Fibroblast of lung (primary cell): ENCODE measurements at places on chromosomes 4 and X. TPM values are rescaled to one million over a fixed set of nuclear protein-coding genes. Genes with fewer than 3 reads are reported as not detected.

Gene CWH43
- not detected in 2 replicates for total RNA-seq

GRCh38 chr4:142416711-142417275, 429.3 kb downstream of the INPP4B start:
- peak; percentile 72 for DNase-seq

DNA sequence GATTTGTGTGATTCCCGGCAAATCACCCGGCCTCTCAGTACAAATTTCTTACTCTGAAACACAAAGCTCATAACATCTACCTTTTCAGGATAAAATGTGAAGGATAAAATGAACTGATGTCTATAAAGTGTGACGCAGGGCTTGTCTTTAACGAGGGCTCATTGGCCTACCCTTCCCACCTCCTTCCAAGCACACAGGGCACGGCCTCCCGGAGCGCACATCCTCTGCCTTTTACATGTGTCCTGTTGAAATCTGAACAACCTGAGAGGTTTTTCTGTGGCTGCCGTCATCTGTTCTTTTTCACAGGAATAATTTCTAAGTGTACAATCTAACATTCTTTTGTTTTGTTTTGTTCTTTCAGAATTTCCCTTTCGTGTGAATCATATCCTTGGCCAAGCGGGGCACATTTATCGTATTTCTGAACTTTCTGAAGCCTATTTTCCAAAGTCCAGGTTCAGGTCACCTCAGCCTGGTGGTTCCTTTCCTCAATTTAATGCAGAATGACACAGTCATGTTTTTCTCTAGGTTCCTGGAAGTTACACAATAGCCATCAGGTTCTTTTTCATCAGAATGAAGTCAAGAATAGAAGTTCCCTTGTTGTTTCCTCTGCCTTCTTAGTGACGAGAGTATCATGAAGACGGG, 53.1 kb upstream of the SPRY1 start:
- DNase-seq, result no peak

DNA sequence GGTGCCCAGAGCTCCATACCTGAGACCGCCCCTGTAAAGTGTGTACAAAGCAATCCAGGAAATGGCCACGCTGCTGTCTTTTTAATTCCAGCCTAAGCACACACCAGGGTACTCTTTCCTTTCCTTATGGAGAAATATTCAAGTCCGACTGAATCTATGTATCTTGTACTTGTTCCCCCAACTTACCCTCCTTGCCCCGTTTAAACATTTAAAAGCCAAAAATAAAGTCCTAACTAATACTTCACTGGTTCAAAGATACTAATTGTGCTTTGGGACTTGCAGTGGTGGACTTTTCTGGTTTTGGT, 731 bp upstream of the AMMECR1 start:
- no peak for DNase-seq

Gene FAM133A
- 0.17 TPM in 1 of 2 replicates, not detected in the other for total RNA-seq

Gene TCP11X2
- not detected in 2 replicates for total RNA-seq

Gene HPRT1
- 18.5 and 23.0 TPM in 2 replicates for total RNA-seq

DNA sequence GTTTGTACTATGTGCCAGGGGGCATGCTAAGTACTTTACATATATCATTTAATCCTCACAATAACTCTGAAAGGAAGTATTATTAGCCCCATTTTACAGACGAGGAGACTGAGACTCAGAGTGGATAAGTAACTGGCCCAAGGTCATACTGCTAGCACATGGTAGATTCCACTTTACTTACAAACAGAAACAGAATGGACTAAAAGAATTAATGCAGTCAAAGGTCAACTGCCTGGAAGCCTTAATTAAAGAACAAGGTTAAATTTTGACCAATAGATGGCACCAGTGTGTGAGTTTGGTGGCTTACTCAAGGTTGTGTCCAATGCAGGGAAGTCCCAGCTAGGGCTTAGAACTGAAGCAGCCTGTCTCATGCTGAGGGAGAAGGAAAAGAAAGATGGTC, 4.7 kb downstream of the RIPPLY1 start:
- DNase-seq, result peak; percentile 37

DNA sequence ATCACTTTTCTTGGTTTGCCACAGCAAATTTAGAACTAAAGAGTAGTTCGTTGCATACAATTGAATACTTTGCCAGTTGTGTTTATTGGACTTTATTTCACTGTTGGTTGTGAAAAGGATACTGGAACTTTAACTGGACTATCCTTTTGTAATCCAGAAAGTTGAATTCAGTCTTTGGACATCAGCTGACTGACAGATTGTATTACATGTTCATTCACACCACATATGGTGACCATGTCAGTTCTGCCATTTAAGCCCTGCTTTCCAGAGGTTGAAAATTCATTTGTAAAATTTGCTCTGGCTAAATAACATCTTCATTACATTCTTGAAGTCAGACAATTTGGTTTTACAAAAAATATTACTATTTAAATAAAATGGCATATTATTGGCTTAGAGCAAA, 251.7 kb downstream of the CAMK2D start:
- DNase-seq, result no peak

- DNase-seq, result no peak
Observed at GRCh38 chr4:129334136-129334535, 238.2 kb downstream of the C4orf33 start.

GRCh38 chr4:124144238-124144654, 568.3 kb downstream of the ANKRD50 start:
- DNase-seq, result no peak

- no peak for DNase-seq
Observed at GRCh38 chrX:49278081-49278480, 8.5 kb downstream of the PPP1R3F start.

DNA sequence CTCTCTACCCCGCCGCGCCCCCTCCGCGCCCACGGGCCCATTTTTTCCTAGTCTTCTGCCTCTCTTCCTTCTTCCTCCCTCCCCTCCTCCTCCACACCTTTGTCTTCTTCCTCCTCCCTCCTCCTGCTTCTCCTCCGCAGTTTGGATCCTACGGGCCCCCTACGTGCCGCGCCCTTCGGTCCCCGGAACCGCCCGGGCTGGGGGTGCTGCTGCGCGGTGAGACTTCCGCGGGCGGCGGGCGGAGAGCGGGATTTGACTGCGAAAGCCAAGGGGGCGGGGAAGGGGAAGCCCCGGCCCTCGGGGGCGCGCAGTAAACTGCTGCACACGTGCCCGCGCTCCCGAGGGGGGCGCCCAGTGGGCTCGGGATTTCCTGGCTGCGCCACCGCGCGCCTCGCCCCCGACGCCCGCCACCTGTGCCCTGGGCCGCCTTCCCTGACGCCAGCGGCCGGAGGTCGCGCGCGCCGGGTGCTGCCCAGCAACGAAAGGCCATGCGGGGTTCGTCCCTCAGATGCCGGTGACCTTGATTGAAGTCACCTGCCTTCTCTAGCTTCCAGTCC, 3.3 kb upstream of the NKX3-2 start:
- no peak for DNase-seq

GRCh38 chrX:51496501-51497291, at the start of gene NUDT11:
TSS of gene NUDT11 (minus strand) at chrX:51496592. CDS start at chrX:51496444, 148 bp downstream.
- DNase-seq, result peak; percentile 72

Gene TMEM47
- 62.4 and 128 TPM in 2 replicates for total RNA-seq

GRCh38 chrX:9310616-9311015, 154.2 kb upstream of the TBL1X start:
- peak; percentile 67 for DNase-seq

DNA sequence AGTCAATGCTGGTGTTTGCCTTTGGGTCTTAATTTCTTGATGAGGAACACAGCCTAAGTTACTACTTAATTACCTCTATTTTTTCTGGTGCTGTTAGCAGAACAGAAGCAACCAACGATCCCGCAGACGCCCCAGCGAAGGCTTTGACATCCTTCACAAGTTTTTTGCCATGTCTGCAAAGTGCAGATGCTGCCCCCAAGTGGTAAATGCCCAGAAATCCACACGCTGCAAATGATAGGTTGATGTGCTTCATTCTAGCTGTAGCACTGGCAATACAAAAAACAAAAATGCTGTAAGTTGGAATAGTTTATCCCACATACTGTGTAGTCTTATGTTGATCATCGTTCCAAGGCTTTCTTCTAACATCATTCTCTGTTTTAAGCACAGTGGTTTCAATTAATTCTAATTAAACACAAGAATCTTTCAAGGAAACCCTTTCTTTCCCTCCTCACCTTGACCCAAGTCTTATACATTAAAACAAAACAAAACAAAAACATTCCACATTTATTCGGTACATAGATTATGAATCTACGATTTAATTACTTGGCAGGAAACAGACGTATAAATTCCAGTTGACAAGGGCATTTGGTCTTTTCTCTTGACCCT, 1.2 kb downstream of the PNPLA4 start:
- peak; percentile 71 for DNase-seq

GRCh38 chr4:132065940-132066495, 1083.1 kb upstream of the PCDH10 start:
- peak; percentile 20 for DNase-seq

- peak; percentile 36 for DNase-seq
Observed at GRCh38 chr4:140609548-140610425, 41.0 kb upstream of the UCP1 start.

DNA sequence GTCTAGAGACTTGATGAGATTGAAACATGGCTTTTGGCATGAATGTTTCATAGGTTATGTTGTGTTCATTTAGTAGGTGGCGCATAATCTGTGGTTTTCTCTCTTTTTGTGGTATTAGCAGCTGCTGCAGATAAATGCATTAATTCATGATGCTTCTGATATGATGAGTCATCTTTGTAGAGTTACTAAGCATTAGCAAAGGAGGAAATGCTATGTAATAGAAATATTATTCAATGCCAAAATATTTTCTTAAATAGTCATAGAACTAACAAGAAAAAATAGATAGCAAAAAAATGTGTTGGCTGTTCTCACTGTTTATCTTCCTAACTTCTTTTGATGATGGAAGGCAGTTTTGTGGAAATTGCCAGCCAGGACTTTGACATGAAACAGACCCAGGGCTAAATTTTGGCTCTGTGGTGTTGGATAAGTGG, 3.6 kb downstream of the ZXDB start:
- peak; percentile 83 for DNase-seq
